CD4-positive, alpha-beta T cell treated with Interleukin-2 at 100 ng/mL for 4 hours (primary cell): ENCODE measurements at places on chromosomes 6 and 20.

DNA sequence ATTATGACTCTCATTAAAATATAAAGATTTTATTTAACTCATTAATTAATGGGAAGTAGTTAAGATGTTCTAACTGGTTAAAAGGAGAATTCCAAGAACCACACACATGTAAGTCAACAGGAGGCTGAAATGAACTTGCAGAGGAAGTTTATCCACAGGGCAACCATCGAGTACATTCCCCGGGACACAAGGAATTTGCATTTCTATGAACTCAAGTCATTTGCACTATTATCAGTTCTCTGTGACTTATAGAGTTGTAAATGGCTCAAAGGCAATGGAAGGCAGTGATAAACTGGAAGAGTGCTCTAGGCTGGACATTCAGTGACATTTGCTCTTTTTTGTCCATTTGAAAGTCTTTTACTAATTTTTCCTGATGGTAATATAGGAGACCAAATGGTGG lies 97.4 kb downstream of the SNX5 start:
- DNase-seq = no peak

GRCh38 chr20:24995741-24996448 lies 3.3 kb upstream of the APMAP start:
- DNase-seq = no peak

GRCh38 chr6:113750151-113750855 lies 106.8 kb upstream of the MARCKS start:
- no peak for DNase-seq

GRCh38 chr6:157280947-157281346 lies 42.4 kb downstream of the TMEM242 start:
- no peak for DNase-seq

GRCh38 chr6:53994201-53994600 lies 117.0 kb upstream of the MLIP start:
- DNase-seq = no peak

DNA sequence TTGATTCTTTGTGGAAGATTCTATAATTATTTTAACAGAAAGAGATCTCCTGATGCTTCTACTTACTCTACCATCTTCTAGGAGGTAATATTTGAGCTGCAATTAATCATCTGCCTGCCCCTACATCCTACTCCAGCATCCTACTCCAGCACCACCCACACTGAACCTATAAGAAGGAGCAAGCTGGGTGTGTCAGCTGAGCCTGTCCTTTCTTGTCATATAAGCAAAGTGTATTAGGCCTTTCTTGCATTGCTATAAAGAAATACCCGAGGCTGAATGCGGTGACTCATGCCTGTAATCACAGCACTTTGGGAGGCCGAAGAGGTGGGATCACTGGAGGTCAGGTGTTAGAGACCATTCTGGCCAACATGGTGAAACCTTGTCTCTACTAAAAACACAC lies 84.2 kb upstream of the ARG1 start:
- DNase-seq = no peak

DNA sequence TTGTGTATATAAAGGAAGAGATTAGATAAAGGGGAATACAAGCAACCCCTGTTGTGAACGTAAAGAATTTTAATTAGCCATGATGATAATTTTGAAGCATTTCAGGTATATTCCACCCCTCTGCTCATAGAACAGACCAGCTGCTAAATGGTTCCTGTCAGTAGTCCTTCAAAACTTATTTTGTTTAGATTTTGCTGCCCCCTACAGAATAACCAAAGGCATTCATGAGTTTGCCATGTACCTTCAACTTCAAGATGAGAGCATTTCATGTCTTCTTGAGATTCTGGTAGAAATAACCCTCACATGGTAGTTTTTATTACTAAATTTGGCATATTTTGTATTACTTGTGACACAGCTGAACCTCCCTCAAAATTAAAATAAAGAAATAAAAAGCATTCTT lies 1586.7 kb downstream of the HACE1 start:
- no peak for DNase-seq

GRCh38 chr6:146833157-146833556 lies 234.4 kb downstream of the ADGB start:
- DNase-seq = no peak

GRCh38 chr6:105675715-105676397 lies 273.0 kb upstream of the PREP start:
- no peak for DNase-seq
